MCF 10A (cell line): ENCODE measurements at places on chromosomes 7 and 10. TPM values are rescaled to one million over a fixed set of nuclear protein-coding genes. Genes with fewer than 3 reads are reported as not detected.

SEMA3E gene
- 0.29 and 0.51 TPM in 2 replicates for total RNA-seq

SKAP2 gene
- 24.8 and 27.5 TPM in 2 replicates for total RNA-seq

DKK1 gene
- total RNA-seq: 31.8 and 37.4 TPM in 2 replicates

ASAH2 gene
- 3.9 and 7.4 TPM in 2 replicates for total RNA-seq

LDB3 gene
- total RNA-seq: 0.23 and 0.29 TPM in 2 replicates

OR2A12 gene
- total RNA-seq: not detected in 2 replicates

ABCB4 gene
- total RNA-seq: not detected in 2 replicates

DGKI gene
- 1.4 and 1.7 TPM in 2 replicates for total RNA-seq
